ENCODE measurements at places on chromosomes 7 and 10.

DNA sequence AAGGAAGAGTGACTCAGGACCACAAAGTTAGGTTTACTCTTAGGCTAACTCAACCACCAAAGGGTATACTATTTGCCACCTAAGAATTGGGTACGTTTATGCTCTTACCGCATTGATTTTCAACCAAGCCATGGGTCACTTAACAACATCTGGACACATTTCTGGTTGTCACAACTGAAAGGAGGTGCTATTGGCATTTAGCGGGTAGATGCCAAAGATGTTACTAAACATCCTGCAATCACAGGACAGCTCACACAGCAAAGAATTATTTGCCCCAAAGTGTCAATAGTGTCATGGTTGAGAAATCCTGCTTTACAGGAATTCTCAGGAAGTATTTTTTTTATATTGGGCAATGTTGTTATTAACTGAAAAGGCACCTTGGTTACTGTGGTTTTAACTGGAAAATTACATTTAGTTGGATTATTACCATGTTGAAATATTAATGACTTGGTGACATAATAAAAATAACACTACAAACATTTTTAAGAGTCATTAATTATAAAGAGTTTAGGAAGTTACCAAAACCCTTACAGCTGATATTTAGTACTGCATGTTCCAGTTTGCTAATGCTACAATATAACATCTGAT is 185.0 kb upstream of the TMEM196 start:
- no peak for DNase-seq

GRCh38 chr10:115432188-115432819 is 339.1 kb downstream of the ATRNL1 start:
- peak; percentile 19 for DNase-seq

DNA sequence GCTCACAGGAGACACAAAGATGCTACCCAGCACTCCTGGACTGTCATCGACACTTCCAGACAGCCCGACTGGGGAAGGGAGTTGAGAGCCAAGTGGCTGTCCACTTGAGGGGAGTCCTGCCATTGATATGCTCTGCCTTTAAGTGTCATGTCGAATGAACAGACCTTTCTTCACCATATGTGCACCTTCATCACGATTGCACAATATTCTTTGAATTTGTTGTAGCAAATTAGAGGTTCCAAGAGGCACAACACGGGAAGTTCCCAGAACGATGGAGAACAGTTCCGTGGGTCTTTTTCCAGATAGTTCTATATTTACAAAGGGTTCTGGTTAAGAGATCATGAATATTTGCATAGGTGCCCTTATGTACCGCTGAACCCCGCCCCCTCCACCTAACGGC is 16.0 kb downstream of the SLC18A2 start:
- no peak for DNase-seq

DNA sequence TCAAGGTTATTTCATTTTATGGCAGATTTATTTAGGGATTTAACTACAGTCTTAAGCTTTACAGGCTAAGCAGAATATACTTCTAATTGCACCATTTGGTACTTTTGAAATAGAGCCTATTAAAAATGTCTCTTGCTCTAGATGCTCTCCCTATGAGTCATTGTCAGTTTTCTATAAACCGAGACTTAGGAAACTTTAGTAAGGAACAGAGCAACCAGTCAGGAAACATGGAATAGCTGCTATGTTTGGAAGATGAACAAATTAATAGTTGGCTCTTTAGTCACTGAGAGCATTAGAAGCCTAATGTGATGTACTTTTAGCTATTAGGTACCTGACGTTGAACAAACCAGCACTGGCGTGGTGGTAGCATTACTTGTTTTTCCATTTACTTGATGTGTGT is 35.3 kb downstream of the INPP5F start:
- DNase-seq = no peak

GRCh38 chr10:102280397-102281101 is 35.2 kb downstream of the GBF1 start:
- DNase-seq = peak; percentile 15

DNA sequence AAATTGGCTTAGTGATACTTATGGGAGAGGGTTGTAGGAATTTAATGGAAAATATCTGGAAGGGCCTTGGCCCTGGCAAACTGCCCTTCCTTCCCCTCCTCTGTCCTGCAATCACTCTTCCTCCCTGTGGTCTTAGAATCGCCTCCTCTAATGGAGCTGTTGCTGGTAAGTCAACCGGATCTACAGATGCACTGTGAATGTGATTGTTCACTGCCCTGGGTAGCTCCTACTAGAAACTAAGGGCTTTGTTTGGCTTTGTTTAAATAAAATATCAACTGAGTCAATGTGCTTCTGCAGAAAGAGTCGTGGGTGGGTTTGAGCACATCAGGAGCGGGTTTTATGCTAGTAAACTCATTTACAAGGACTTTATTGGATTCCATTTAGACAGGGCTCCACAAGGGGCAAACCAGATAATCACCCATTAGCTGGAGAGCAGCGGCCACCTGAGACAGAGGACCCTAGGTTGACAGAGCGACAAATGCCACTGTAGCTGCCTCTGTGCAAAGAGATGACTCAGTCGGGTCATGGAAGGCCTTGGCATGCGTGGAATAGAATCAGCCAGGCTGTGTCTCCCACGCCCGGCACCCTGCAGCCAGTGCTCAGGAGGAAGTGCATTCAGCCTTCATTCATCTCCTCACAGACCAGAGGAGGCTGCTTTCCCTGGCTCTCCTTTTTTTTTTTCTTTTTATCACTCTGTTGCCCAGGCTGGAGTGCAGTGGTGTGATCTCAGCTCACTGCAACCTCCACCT is 97.9 kb downstream of the GAD2 start:
- DNase-seq = no peak

All from LNCaP clone FGC (cell line).